Effector memory CD8-positive, alpha-beta T cell (primary cell): ENCODE measurements at places on chromosomes 2 and 18.

GRCh38 chr18:59961070-59961469 is 61.3 kb downstream of the PMAIP1 start:
- DNase-seq = no peak

DNA sequence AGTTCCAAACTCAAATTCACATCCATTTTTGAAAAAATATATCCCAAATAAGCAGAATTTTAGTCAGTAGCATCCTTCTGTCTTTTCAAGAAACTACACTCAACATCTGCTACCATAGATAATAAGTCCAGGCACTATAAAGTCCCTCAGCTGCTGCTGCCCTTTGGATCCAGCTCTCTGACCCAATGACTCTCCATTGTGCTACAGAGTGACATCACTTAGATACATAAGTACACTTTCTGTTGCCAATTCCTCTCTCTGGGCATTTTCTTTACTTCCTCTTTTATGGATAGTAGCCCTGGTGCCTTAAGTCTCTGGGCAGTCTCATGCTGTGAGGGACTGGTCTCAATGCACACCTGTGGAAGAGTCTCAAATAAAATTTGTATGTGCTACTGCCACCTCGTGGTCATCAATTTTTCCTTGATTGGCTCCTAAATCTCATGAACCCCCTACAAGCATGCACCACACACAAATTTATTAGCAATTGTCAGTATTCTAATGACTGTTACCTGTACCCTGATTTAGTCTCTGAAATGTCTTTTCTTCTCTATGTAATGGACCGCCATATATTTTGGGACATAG is 219.2 kb downstream of the LRP1B start:
- DNase-seq = no peak

DNA sequence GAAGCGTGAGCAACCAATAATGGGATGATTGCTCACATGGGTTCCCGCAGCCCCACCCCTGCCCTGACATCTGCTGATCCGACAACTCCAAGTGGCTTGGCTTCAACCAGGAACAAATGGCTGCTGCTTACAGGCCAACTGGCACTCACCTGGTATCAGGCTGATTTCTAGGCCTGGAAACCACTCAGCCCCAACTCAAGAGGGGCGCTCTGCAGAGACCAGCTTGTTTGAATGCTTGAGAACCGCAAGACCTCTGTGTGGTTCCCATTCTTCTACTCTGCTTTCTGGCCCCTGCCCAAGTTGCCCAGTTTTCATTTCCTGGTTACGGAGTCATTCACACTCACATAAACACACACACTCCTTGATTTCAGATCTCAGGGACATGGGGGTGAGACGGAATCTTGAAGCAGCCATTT is 52.0 kb downstream of the TNP1 start:
- no peak for DNase-seq

- no peak for DNase-seq
Observed at GRCh38 chr2:168666339-168666738, 136.1 kb upstream of the NOSTRIN start.

DNA sequence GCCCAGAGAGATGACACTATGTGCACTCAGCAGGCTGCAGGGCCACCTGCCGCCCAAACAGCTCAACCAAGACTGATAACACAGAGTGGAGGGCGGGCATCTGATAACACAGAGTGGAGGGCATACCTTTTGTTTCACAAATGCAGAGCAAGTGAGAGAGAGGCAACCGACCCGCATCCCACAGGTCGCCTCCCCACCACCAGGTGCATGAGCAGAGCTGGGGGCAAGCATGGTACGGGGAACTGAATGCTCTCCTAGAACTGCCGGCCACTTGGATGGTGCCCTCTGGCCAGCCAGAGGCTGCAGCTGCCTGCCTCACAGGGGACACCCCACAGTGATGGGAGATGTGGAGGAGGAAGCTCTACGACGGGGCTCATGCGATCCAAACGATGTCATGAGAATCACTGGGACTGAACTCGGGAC is 49.5 kb downstream of the ANO7 start:
- no peak for DNase-seq

DNA sequence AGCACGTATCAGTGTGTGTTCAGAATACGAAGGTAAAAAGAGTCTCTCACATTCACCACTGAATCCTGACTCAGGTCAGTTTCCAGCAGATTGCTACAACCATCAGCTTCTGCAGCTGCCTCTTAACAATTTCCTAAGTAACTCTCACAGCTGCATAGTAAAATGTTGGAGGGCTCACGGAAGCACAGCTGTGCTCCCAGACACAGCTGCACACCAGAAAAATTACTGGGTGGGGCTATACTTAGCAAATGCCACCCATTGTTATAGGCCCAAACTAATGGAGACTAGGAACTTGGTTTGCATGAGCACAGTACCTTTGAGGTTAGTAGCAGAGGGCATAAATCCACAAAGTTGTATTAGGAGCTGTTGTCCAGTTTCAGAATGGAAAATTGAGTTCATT is 153.9 kb upstream of the ERBB4 start:
- DNase-seq = no peak

DNA sequence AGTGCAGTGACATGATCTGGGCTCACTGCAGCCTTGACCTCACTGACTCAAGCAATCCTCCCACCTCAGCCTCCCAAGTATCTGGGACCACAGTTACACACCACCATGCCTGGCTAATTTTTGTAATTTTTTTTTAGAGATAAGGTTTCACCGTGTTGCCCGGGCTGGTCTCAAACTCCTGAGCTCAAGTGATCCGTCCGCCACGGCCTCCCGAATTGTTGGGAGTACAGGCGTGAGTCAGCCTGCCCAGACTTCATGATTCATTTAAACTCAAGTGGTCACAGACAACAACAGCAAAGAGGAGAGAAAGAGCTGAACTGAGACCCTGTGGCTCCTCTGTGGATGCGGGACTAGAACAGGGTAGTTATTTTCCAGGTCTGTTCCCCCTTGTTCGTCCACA is 83.0 kb downstream of the TSHZ1 start:
- no peak for DNase-seq

DNA sequence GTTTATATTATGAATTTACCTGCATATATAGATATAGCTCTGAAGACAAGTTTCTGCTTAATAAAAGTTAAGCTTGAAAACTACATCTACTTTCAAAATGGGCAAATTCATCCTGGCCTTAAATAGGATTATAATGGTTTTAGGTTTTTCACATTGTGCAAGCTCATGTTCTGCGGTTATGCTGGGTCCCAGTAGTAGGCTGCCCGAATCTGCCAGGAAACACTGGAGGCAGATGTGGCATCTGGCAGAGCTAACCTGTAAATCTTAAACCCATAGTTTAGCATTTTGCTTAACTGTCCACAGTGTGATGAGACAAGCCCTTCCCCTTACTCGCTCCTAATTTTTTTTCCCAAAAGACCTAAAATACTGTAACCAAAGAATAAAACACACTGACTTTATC is 234.2 kb downstream of the TCF4 start:
- no peak for DNase-seq
